ELR (cell line): ENCODE measurements at places on chromosomes 7 and 10.

DNA sequence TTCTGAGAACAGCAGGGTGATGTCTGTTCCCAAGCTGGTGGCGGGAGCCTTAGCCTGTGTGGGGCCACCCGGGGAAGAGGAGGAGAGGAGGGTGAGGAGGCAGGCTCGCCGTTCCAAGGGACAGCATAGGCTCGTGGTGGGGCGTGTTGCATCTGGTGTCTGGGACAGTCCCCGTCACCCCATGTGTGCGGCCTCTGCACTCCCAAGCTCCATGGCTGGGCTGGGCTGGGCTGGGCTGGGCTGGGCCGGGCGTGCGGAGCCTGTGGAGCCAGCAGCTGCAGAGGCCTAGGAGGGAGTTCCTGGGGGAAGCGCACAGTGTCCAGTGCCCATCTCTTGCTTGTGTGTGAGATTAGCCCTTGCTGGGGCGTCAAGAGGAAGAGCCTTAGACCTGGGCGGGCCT is 20.9 kb upstream of the TTYH3 start:
- no peak for DNase-seq

GRCh38 chr7:81774551-81774950 is 4.7 kb upstream of the HGF start:
- peak; percentile 3 for DNase-seq

DNA sequence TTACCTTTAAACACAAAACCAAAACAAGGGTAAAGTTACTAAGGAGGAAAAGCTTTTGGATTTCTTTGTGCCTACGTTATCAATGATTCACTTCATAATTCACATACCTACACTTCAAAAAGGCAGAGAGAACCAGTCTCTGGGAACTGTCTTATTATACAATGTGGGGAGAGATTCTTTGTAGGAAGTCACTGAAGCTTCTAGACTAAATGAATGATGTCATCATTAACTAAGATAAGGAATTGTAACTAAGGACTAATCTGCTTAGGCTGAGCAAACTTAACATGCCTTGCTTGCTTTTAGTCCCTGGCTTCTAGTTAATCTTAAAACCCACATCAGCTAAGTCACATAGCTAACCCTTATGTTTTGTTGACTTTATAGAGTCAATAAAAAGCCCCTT is 771.2 kb downstream of the NXPH1 start:
- DNase-seq = no peak

DNA sequence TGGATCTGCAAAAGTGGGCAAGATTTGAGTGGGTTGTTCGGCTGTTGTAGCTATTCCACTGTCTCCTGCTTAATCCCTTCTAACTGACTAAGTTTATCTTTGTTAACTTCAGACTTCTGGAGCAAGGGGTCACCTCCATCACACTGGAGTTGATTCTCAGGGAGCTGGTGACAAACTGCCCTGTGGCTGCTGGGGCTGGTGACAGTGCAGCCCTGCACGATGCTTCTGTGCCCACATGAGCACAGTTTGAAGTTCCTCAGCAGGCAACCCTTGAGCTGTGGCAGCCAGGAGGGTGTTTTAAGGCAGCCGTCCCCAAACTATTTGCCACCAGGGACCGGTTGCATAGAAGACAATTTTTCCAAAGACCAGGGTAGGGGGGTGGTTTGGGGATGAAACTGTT is 40.5 kb downstream of the ADRB1 start:
- no peak for DNase-seq

DNA sequence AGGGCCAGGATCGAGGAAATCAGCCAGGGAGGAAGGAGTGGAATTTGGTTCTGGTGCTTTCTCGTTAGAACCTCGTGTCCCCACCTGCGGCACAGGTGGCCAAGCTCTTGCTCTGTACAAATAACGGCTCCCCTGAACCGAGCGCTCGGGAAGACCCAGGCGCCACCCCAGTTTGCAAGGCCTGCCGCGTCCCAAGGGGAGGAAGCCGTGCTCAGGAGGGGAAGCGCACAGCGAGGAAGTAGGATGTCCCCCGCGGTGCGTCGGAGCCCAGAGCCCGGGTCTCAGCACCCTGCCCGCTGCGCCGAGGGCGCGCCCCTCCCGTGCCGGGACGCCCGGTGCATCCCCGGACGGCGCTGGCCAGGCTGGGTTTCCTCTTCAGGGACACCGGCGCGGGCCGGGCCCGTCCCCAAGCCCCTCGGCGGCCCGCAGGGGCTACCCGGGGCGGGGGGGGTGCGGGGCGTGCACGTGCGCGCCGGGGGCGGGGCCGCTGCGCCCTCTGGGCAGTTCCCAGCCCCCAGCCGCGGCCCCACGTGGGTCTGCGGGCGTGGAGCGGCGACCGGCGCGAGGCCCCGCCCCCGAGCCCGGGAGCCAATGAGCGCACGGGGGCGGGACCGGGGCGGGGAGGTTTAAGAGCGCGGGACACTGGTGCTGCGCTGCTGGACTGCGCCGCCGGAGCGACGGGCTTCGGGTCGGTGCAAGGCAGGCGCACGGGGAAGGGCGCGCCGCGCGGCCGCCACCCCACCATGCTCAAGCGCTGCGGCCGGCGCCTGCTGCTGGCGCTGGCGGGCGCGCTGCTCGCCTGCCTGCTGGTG is at the start of gene LFNG:
Gene LFNG (plus strand): TSS at position 656 of the 812 bp plus-strand sequence. CDS start 88 bp downstream, at position 744.
- DNase-seq = peak; percentile 94

DNA sequence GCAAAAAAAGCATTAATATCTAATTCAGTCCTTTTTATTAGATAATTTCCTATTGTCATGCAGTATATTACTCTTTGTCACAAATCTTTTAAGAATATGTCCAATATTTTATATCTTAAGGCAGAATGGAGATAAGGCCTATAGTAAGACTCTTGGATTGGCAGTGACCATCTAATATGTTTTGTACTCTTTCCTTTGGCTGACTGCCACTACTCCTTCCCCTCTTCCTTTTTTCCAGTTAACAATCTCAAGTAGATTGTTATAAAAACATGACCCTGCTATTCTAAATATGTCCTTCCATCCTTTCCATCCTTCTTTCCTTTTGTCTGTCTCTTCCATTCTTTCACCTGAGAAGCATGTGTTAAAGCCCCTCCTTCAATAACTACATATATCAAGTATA is 92.8 kb upstream of the TMEM168 start:
- DNase-seq = no peak

DNA sequence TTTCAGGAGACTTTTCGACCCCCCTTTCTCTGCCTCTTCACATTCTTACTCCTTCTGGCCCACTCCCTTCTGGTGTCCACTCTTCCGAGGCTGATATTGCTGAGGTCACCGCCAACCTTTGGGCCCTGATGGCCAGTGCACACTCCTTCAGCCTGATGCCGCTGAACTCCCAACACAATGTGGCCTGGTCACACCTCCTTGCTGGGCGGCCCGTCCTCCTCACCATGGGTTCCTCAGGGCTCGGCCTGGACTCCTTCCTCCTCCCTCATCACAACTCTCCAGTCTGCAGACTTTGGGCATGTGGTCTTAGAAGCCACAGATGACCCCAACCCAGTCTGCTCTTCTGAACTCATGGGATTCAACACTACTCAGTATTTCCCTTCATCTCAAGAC is 583.0 kb upstream of the MGMT start:
- no peak for DNase-seq

DNA sequence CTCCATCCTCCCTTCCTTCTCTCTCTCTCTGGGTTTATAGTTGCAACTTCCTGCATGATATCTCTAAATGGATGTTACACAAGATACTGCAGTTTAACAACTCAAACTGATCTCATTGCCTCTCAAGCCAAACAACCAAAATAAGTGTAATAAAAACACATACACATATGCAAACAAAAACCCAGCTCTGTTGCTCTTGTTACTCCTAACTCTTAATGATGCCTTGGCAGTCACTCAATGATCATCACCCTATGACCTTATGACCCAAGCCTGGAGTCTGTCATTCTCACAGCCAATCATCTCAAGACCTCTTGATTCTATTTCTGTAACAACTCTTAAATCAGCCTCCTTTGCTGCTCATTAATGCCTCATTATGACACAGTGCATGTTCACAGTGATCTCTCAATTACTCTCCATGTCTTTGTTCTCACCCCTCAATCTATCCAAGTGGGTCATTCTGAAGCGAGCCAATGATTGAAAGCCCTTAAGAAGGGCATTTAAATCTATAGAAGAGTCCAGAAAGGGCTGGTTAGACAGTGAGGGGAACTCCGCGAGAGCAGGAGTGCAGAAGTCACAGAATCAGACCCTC is 210.9 kb downstream of the INHBA start:
- DNase-seq = no peak

GRCh38 chr7:94055963-94056362 is 51.8 kb upstream of the BET1 start:
- DNase-seq = no peak

DNA sequence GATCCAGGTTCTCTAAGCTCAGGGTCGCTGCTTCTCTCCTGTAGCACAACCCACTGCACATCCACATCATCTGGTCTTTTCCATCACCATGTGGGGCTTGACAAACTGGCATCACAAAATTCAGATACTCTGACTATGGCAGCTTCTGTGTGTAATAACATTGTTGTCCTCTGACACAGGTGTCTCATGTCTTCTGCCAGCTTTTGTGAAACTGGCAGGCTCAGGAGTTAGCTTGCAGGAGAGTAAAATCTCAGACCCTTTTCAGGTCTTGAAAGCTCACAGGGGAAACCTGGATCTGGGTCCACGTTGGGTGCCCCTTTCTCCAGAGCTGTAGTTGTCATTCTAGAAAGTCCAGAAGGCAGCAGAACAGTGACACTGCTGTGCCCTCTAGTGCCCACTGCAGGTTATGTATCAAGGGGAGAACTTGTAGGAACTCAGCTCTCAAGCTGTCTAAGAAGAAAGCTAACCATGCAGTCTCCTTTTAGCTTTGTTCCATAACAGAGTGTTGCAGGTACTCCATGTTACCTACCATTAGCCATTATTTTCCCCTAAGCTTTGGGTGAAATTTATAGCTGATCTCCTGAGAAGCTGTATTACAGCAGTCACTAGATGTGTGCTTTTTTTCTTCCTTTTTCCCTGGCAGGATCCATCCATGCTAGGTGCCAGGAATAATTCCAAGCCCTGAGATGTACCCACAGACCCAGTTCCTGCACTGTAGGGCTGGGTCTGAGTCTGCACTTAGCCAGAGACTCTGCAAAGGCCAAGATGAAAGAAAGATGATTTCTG is 102.7 kb downstream of the ZNF248 start:
- DNase-seq = peak; percentile 2

DNA sequence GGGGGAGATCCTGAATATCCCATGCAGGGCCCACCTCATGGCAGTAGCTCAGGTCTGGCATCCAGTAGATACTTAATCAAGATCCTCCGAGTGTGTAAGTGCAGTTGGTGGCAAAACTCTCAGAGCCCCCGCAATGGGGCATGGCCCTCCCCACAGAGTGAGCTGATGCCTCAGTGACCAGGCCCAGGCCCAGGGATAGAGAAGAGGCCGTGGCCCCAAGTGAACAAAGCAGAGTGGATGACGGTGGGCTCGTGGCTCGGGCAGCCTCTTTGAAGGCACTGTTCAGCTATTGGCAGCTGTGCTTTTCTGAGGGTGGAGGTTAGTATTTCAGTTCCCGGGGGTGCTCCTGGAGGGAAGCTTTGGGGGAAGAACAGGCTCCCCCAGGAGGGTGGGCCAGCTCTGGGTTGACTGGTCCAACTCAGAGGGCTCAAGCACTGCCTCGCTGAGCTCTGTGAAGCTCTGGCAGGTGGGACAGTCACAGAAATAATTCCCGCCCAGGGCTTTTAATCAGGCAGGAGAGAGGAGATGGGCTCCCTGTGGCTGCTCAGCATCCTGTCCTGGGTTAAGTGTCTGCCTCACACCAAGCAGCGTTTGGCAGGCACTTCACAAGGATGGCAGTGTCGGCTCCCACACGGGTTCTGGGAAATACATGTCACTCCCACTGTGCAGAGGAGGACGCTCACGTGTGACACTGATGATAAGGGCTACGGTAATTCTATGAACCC is 583.6 kb downstream of the TCERG1L start:
- DNase-seq = no peak

DNA sequence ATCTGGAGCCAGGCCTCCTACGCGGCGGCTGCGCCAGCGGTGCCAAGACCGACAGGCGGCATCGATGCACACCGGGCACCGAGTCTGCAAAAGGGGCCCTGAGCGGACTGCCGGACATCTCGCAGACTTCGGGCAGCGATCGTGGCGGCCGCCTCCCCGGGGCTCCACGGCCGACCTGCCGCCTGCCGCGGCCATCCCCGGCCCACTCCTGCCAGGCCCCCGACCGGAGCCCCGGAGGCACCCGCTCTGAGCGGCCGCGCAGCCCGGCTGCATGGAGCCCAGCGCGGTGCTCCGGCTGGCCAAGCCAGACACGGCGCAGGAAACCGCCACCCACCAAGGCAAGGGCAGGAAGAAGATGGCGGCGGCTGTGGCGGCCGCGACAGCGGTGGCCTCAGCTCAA is 154.2 kb upstream of the KCTD7 start:
- no peak for DNase-seq

DNA sequence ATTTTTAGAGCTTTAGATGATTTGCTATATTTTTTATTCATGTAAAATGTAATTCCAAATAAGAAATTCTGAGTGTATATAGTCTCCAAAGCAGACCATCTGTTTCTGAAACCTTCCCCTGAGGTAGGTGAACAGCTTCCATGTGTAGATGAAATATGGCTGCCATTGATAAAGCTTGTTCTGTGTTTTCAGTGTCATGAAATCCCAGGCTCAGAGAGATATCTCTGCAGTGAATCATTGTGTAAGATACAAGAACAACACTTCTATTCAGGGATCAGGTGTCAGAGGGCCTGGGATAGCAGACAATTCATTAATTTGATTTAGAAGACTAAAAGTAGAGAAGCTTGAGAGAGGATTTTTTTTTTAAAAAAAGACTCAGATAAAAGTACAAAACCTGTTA is 29.1 kb downstream of the ACTA2 start:
- no peak for DNase-seq

DNA sequence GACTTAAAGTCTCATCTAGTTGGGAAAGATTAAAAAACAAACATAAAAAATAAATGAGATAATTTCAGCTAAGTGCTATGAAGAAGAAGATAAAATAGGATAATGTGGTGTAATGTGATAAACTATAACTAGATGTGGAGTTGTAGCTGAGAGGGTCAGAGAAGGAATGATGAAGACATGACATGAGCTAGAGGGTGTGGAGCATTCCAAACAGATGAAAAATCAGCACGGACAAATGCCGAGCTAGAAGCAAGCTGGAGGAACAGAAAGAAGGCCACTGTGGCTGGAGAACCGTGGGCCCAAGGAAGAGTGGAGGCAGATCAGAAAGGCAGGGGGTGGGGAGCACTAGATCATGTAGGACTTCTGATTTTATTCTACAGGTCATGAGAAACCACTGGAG is 70.6 kb downstream of the CDK6 start:
- peak; percentile 90 for DNase-seq

GRCh38 chr7:142939226-142939910 is at the start of gene LLCFC1:
Gene LLCFC1 (plus strand): TSS chr7:142939484. CDS start chr7:142939622, 138 bp downstream.
- no peak for DNase-seq

DNA sequence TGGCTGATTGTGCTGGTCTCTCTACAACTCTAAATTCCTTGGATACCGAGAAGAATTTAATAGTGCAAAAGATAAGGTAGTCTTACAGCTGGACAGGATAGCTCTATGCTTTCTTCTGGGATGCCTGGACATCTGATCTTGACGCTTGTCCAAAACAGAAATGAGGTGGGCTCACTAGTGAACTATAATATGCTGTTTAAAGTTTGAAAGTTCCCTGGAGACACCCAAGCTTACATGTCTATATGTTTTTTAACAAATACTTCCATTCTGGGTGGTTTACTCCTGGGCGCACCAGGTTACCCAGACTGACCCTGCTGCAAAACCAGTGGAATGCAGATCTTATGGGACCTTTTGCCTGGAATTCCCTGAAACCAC is 702.1 kb upstream of the COBL start:
- no peak for DNase-seq
